Cortex of kidney (tissue), 1 donor: ENCODE measurements at places on chromosomes 11 and 22.

DNA sequence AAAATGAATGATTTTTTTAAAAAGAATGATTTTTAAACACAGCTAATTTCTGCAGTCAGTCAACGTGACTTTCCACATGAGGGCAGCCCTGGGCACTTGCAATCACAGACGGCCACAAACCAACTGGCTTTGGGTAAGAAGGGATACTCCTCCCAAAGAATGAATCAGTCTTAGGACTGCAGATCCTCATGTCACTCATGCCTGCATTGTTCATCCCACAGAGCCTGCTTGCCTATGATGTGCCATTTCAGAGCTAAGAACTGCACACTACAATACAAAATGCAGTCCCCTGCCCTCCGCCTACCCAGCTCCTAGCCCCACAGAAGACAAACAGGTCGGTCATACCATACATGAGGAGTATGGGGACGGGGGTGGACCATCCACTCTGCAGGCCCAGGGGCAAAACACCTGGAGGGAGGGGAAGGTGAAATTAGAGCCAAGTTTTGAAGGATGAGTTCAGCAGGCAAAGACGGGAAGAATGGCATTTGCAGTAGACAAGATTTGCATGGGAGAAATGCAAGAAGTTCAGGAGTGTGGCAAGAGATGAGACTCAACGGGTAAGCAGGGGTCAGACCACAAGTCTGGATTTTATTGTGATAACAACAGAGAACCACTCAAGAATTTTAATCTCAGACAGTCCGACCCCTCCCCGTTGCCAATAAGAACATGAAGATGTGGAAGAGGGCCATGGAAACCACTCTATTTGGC is 24.7 kb downstream of the PACSIN2 start:
- DNase-seq, result no peak

DNA sequence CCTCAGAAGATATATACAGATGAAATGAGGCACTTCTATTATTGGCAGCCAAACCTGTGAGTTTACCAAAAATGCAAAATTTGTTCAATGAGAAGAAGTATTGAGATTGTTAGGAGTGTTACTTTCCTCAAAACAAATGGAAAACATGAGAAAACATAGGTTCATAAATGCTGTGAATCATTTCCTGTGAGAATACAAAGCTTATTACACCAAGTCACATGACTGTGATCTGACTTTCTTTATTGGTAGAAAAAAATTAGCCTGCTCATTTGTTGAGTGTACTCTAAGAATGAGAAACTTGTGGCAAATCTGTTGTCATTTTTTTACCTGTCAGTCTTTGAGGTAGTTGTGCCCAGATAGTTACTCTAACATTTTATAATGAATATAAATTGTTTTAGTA is 215.1 kb downstream of the TMEM135 start:
- no peak for DNase-seq

DNA sequence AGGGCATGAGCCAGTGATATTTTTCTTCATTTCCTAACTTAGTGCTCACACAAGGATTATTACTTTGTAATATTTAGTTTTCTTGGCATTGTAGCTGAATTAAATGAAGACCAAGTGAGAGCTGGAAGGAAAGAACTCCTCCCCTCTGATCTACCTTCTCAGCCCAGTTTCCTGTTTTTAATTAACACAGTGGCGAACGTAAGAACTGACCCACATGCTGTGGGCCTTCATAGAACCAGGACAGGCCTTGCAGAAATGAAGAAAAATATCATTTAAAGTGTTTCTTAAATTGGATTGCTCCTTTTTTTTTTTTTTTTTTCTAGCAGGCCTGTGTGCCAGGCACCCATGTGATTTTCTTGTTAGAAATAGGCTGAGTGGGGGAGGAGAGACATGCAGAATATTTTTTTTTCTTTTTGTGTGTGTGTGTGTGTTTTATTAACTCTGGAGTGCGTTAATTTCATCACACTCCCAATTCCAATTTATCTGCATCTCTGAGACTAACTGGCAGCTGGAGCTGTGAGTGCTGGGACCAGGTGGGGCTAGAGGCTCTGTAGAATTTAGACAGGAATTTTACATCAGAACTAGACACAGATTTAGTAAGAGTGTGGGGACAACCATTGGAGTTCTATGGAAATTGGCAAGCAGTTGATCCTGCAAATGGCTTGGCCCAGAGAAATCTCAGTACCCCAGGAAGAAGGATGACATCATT is 320.5 kb downstream of the DDX10 start:
- DNase-seq, result no peak

- no peak for DNase-seq
These were observed 123.8 kb upstream of the NTM start for GRCh38 chr11:131246663-131247062.

DNA sequence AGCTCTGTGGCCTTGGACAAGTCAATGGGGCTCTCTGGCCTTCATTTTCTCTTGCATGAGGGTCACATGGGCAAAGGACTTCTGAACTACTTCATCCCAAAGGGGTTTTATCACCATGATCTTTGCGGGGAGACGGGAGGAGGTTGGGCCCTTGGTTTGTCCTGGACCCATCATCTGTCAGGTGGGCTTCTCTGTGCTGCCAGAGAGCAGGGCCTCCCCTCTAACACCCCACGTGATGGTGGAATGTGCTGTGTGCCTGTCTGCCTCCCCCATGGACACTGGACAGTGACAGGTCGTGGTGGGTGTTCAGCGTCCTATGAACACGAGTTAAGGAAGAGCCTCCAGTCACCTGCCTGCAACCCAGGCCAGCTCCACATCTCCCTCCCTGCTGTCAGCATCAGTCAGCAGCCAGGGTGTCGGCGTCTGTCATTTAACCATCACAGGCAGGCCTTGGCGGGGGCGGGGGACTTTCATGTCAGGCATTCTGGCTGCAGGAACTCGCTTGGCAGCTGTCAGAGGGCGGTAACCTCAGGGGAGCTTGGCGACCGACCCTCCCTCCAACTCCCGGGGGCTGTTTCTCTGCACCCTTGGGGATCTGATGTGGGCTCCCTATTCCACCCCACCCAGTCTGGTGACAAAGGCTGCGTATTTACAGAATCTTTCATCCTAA is 2.6 kb upstream of the SUN2 start:
- DNase-seq, result no peak

DNA sequence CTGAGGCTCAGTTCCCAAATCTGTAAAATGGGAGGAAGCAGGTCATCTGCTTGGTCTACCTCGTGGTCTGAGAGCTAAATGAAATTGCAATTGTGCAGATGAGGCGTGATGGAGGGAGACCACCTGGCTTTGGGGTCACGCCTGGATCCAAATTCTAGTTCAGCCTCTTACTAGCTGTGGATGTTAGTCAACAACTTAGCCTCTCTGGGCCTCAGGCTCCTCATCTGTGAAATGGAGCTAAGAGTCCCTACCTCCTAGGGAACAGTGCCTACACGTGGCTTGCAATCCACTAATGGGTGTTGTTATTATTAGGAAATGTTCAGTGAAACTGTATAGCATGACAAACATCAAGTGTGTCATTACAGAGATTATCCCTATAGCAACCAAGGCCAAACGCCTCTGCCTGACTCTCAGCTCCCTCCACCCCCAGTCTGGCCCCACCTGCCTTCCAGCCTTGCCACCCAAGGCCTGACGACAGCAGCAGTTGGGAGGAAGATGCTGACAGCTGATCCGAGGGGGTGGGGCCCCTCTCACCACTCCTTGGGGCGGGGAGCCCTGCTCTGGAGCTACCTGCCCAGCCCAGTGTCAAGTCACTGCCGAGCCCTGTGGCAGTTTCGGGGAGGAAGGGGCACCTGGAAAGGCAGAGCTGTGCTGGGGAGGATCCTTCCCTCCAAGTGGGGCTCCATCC is 1.7 kb upstream of the RHOD start:
- DNase-seq, result no peak

GRCh38 chr11:125960771-125961170 is 14.9 kb downstream of the VSIG10L2 start:
- DNase-seq, result no peak

DNA sequence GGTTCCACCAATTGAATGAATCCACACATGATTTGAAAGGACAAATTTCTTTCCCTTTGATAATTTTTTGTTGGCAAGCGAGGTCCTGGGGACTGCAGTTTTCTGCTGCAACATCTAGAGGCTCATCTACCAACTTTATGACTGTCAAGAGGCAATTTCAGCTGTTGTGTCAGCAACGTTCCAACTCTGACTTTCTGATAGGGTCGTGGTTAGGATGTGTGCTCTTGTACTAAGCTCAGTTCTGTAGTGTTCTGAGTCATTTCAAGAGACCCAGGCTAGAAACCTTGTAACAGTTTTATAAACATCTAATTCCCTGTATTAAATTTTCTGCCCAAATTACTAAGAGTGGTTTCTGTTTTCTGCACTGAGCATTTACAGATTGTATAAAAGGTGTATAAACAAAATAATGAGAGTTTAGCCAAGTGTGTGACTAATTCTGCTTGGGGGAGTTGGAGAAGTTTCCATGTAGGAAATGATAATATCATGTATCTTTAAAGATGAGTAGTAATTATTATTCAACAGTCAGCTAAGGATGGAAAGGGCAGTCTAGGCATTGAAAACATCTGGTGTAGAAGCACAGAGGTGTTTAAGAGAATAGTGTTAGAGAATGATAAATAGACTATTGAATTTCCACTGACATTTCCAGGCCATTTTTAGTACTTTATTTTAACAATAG is 72.2 kb downstream of the RBMXL2 start:
- no peak for DNase-seq

GRCh38 chr11:62545437-62546243 is 966 bp downstream of the AHNAK start:
- peak; percentile 38 for DNase-seq

GRCh38 chr11:123306531-123306930 is 111.5 kb upstream of the CLMP start:
- no peak for DNase-seq

- no peak for DNase-seq
These were observed 512 bp downstream of the TOLLIP start for GRCh38 chr11:1308743-1309497.

GRCh38 chr22:19678949-19679521 is 35.3 kb upstream of the SEPTIN5 start:
- DNase-seq, result no peak

GRCh38 chr11:72773291-72773690 is 20.6 kb downstream of the STARD10 start:
- no peak for DNase-seq

DNA sequence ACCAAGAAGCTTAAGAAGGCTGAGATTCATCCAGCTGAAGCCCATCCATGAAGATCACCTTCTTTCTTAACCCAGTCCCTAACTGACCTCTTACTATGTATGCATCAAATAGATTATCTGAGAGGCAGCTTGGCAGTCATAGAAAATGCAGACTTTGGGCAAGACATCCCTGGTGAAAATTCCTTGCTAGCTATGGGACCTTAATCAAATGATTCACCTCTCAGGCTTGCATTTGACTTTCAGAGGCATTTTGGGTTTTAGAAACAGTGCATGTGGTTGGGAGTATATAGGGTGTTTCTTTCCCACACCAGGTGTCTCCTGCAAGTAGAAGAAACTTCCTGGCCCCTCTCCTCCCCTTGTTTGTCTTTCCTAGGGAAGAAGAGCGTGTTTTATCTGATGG is 188.5 kb upstream of the ISX start:
- no peak for DNase-seq

- no peak for DNase-seq
These were observed 3.7 kb upstream of the CARNS1 start for GRCh38 chr11:67411785-67412152.

GRCh38 chr11:17496406-17496805 is 19.8 kb upstream of the ABCC8 start:
- no peak for DNase-seq

DNA sequence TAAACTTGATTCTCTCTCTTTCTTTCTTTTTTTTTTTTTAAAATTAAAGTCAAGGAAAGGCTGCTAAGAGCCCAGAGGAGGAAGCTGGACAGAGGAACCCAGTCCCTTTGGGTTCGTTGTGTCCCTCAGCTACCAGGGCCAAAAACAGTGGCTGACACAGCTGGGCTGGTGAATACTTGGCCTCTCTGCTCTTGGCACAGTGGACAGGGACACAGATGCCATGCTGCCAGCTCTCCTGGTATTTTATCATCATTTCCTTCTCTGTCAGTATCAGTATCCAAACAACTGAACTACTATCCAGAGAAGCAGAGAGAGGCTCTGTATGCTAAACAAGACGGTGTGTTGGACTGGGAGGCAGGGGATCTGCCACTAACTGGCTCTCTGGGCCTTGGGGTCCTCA is 123.7 kb upstream of the CCDC90B start:
- no peak for DNase-seq

DNA sequence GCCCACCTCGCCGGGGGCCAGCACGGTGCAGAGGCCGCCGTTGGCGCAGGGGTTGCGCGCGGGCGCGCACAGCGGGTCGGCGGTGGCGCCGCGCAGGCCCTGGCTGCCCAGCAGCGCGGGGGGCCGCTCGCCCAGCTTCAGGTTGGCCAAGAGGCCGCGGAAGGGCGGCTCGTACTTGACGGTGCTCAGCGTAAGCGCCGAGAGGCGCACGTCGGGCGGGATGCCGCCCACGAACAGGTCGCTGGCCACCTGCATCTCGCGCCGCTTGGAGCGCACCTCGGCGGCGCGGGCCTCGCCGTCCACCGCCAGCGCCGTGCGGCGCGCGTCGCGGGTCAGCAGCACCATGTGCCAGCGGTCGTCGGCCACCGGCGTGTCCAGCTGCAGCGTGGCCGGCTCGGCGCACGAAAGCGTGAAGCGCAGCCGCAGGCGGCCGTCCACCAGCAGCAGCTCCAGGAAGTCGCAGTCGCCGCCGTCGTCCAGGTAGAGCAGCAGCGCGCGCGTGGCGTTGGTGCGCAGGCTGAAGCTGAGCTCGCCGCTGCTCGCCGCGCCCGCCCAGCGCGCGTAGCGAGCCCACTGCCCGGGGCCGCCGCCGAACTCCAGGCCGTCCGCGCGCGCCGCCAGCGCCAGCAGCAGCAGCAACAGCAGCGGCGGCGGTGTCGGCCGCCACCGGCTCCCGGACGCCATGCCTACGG is 9.8 kb downstream of the NRXN2 start:
- DNase-seq, result no peak

GRCh38 chr22:30077279-30077880 is 2.9 kb upstream of the HORMAD2 start:
- no peak for DNase-seq

GRCh38 chr11:69662021-69662698 is 13.0 kb downstream of the LTO1 start:
- no peak for DNase-seq

DNA sequence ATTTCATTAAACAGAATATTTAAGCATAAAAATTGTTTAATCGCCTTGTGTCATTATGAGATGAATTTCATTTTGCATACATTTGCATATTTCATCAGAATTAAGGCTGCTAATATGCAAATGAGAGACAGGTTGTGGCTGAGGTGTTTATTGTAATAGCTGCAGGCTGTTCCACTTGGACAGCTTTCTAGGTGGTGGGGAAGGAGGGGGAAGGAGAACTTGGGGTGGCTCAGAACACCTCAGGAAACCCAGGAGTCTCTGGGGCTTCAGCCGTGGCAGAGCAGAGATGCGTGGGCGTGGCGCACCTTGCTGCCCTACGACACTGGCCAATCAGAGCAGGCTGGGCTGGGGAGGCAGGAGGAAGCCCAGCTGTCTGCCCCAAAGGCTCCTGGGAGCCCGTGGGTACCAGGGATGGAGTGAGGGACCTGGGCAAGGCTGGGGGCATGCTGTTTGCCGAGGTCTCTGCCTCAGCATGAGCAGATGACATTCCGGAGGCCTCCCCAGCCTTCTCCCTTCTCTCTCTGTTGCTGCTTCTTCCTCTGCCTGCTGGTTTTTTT is 542.9 kb downstream of the MN1 start:
- no peak for DNase-seq
